T-helper 2 cell (primary cell): ENCODE measurements at places on chromosomes 2 and 18.

DNA sequence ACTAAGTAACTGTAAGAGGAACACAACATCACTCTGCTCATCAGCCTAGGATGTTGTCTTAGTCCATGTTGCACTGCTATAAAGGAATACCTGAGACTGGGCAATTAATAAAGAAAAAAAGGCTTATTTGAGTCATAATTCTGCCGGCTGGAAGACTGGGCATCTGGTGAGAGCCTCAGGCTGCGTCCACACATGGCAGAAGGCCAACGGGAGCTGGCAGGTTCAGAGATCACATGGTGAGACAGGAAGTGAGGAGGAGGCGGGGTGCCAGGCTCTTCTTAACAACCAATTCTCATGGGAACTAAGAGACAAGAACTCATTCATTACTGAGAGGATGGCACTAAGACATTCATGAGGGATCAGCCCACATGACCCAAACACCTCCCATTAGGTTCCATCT, 46.8 kb downstream of the EPG5 start:
- DNase-seq, result no peak

DNA sequence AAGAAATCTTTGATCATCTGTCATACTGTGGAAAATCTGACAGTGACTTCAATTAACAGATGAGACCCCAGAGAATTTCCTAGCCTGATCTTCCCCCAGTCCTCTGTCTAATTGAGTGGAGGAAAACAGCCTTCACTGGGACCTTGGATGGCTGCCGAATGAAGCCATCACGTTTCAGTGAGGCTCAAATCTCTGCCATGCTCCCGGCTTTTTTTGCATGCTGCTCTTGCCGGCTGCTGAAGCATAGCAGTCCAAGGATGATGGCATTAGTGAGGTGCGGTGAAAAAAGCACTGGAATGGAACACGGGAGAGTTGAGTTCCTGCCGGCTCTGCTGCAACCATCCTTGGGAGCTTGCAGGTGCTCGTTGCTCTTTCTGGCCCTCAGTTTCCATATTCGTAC, 430.5 kb downstream of the SLC4A3 start:
- no peak for DNase-seq

DNA sequence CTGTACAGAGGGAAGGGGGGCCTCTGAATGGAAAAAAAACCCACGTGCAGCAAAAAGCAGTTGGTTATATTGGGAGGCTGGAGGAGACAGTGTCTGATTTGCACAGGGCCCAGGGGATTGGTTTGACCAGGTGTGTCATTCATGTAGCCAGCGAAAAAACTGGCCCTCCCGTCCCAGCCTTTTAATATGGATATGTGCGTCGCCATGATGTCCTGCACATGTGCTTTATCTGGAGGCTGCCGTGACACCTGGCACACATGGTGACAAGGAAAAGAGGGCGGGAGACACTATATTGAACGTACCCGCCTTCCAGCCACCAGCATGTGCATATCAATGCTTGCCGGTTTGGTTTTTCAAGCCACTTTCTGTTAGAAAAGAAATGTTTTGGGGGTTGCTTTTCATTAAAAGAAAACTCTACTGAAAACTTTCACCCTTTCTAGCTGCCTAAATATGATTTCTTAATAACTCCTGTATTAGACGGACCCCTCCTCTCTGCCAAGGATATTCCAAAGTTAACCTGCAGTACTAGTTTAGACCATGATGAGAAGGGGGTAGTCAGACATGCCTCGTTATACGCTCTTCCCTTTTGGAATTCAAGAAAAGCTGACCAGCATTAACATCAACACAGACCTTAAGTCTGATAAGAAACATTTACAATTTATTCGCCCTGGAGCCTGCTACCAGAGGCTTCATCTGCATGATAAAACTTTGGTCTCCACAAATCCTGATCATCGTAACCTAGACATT, 16.2 kb downstream of the SLC25A52 start:
- DNase-seq, result no peak

DNA sequence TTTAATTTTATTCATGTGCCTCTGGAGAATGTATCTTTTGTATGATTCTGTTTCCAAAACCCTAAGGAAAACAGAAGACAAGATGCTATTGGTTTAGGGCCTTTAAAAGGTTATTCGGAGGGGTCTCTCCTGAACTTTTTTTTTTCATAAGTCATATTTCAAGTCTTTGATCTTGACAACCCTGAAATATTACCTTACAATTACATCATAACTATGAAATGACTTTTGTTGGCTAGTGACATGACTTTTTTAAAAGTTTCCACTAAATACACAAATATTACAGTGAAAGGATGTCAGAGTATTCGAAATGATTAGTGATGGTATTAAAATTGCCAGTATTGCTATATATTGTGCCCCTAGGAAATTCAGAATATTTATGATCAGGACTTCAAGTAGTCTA, 31.8 kb upstream of the FZD7 start:
- DNase-seq, result no peak

DNA sequence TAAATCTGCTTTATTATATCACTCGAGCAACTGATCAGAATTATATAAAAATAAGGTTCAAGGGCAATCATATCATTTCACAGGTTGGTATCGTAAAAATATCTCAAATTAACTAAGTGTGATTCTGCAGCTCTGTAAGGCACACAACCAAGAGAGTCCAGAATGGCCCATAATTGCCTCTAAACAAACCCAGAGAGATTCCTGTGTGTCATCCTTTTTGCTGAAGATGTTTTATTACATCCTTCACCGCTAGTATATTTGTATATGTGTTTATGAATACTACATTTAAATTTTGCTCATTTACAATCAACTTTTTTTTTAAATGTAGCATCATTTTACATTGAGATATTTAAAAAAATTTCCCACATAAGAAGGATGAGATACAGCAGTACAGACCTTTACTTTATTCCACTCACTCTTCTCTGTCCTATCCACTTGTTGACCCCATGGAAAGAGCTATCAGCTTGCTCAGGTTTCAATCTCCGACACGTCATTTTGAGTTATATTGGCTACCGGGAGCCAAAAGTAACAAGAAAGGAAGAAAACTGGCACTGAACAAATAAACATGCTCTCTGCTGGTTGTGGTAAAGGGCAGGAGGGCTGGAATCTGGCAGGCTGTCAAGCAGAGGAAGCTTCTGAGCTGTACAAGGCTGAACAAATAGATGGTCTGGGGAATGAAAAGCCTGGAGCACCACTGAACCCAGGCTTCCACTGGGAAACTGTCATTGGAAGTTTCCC, 23.1 kb downstream of the PLA2R1 start:
- no peak for DNase-seq

DNA sequence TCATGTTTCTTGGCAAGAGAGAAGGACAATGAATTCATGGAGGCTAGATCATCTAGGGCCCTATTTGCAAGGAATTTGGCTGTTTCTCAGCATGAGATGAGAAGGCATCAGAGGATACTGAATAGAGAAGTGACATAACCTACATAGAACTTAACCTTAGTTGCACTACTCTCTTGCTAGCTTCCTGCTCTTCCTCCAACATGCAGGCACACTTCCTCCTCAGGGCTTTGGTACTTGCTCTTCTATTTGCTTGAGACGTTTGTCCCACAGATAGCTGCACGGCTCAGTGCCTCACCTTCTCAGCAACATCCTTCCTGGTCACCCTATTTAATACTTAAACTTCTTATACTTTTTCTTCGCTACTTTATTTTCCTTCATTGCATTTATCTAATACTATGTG, 20.0 kb upstream of the LANCL1 start:
- no peak for DNase-seq

DNA sequence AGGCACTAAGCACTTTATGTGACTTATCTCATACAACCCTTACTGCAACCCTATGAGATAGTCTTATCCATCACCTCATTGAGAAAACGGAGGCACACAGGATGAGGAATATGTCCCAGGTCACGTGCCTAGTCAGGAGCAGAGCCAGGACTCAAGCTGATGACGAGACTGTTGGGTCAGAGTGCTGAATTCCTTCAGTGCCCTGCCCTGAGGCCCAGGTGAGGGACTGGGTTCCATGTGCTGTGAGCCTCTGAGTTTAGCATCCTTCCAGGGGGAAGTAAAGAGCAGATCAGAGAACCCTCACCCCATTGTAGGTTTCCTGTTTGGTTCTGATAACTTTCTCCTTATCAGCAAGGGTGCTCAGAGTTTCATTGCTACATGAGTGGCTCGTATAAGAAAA, 11.7 kb upstream of the EDAR start:
- no peak for DNase-seq

DNA sequence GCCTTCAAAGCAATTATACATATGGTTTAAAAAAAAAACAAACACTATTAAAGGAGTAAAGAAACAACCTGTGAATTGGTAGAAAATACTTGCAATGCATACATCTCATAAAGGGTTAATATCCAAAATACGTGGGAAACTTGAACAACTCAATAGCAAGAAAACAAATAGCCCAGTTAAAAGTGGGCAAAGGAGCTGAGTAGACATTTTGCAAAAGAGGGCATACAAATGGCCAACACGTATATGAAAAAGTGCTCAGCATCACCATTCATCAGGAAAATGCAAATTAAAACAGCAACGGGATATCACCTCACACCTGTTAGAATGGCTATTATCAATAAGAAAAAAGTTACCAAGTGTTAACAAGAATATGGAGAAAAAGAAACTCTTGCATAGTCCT, 298.3 kb upstream of the RBMS1 start:
- DNase-seq, result no peak

GRCh38 chr2:25651066-25651465, 22.3 kb downstream of the DTNB start:
- DNase-seq, result no peak

DNA sequence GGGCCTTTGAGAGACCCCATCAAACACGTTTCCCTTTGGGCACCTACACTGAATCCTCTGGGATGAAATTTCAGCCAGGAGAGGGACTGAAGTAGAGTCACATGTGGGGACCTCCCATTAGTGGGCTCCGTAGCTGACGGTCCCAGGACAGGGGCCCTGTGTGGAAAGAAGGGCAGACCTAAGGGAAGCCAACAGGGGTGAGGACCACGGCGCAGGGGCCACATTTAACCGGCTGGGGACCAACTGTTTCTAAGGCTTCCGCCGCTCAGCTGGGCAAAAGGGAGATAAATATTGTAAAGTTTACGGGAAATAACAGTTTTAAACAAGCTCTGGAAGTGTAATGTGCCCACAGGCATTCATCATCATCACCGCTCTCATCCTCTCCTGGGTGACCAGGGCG, 42.7 kb downstream of the RRM2 start:
- no peak for DNase-seq

DNA sequence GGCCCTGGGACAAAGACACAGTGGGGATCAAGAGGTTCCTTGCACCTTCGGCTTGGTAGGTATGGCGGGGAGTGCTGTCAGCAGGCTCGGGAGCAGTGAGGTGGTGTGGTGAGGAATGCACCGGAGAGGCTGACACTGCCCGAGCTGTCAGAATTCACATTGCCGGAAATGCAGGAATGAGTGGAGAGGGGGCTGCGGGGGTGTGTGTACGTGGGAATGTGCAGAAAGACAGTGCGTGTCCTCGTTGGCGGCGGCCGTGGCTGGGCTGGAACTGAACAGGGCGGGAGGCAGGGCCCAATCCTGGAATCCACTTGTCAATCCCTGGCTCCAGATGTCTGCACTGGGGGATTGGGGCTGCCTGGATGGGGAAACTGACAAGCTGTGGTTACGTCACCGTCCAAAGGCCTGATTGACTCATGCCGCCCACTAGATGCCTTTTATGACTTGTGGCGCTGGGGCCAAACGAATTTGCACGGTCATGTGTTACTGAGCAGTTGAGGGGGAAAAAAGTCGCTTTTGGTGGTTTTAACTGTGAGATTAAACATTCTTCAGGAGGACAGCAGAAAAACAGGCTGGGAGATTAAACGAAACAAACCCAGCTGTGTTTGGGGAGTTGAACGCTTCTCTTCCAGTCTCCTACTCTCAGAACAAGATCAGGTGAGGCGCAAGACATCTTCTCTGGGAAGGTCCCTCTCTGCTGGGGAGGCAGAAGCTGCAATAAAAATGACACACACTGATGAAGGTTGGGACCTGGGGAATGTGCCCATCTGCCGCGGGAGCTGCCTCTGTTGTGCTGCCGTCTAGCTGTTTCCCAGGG, 189.4 kb upstream of the GLI2 start:
- DNase-seq, result no peak

GRCh38 chr2:189638301-189639006, 22.8 kb upstream of the ASNSD1 start:
- DNase-seq, result no peak

DNA sequence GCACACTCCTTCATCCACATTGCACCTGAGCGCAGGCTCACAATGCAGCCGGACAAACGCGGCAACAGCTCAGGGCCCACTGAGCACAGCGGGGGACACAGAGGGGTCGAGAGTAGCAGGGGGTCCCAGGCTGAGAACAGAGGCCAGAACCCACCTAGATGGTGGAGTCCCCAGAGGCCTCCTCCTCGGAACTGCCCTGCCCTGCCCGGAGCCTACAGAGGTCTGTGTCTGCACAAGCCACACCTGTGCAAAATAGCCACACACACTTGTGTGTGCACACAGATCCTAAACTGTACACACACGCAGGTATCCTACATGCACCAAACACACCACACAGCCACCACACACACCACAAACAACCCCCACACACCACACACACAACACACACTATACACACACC, 72.8 kb downstream of the TMEM18 start:
- no peak for DNase-seq

DNA sequence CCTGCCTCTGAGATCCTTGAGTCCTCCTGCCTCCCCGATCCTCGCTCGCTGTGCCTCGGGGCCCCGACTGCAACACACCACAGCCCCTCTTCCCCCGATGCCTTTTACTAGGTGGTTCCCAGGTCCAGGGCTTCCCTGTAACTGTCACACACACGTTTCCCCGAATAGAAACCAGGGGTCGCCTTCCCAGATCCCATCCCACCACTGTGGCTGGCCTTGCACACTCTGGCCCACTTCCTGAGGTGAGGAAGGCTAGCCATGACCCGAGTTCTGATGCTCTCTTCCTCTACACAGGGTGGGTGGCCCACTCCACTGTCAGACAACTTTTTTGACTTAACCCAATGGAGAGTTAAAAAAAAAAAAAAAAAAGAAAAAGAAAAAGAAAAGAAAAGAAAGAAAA, 139.6 kb upstream of the ASB18 start:
- no peak for DNase-seq

DNA sequence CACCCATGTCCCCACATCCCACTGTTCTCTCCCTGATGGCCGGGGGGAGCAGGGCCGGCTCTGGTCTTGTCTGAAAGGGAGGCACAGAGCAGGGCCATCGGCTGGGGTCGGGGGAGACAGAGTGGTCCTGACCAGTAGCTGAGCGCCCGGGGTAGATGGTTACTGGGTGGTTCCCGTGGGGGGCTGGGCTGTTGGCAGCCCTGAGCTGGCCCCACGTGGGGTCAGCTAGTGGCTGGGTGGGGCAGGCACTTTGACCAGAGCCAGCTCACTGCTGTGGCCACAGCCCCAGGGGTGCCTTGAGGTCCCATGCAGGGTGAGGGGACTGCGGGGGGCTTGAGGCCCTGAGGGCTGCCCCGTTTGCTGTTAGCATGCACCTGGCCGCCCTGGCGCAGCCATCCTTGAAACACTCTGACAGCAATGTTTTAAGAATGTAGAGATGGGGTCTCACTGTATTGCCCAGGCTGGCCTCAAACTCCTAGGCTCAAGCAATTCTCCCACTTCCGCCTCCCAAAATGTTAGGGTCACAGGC, 12.3 kb upstream of the NEU4 start:
- DNase-seq, result no peak

- DNase-seq, result no peak
Measured at GRCh38 chr2:32222966-32223365, 41.7 kb downstream of the NLRC4 start.
